ENCODE measurements at places on chromosomes 3 and 15. TPM values are rescaled to one million over a fixed set of nuclear protein-coding genes. Genes with fewer than 3 reads are reported as not detected.

DENND4A gene
- 32.7 TPM for total RNA-seq

FAM81A gene
- 0.72 TPM for total RNA-seq

GPR160 gene
- 0.29 TPM for total RNA-seq

PIGZ gene
- total RNA-seq, result 2.9 TPM

FANCD2OS gene
- not detected for total RNA-seq

LRRC3B gene
- total RNA-seq, result not detected

STXBP5L gene
- not detected for total RNA-seq

GABRR3 gene
- total RNA-seq, result not detected

RASL12 gene
- total RNA-seq, result 0.36 TPM

PAQR5 gene
- total RNA-seq, result 1.1 TPM

CHRNB4 gene
- not detected for total RNA-seq

GPR149 gene
- not detected for total RNA-seq

MLF1 gene
- 14.1 TPM for total RNA-seq

ELP6 gene
- 23.5 TPM for total RNA-seq

TMEM207 gene
- not detected for total RNA-seq

MYD88 gene
- total RNA-seq, result 10.3 TPM

CTXND1 gene
- not detected for total RNA-seq

LRTM1 gene
- total RNA-seq, result not detected

FAM107A gene
- total RNA-seq, result not detected

TMEM40 gene
- not detected for total RNA-seq

SAMMSON gene
- not detected for total RNA-seq

AMOTL2 gene
- 300 TPM for total RNA-seq

THRB gene
- 0.36 TPM for total RNA-seq

SHC4 gene
- 1.5 TPM for total RNA-seq

FBXW12 gene
- not detected for total RNA-seq

PYGO1 gene
- total RNA-seq, result 18.0 TPM

RTP3 gene
- not detected for total RNA-seq

TERB2 gene
- not detected for total RNA-seq

PP2D1 gene
- total RNA-seq, result not detected

ZMYND10 gene
- total RNA-seq, result 2.9 TPM

TPRG1 gene
- 6.5 TPM for total RNA-seq

C3orf52 gene
- total RNA-seq, result 4.0 TPM

GPR62 gene
- not detected for total RNA-seq

SSR3 gene
- 220 TPM for total RNA-seq

PPM1M gene
- 28.2 TPM for total RNA-seq

EPHB3 gene
- total RNA-seq, result 4.1 TPM

NRROS gene
- total RNA-seq, result 0.72 TPM

COX17 gene
- 8.0 TPM for total RNA-seq

TJP1 gene
- total RNA-seq, result 74.3 TPM

ZIC1 gene
- total RNA-seq, result 2.1 TPM
